ENCODE measurements at places on chromosomes 1 and 21.
A peak's percentile ranks its signal among the peaks of the same experiment; 100 is the strongest.

GRCh38 chr21:42160111-42160721 lies 58.7 kb upstream of the ABCG1 start:
- no peak for DNase-seq

- DNase-seq: no peak
These were observed 17.5 kb downstream of the PDE9A start for GRCh38 chr21:42670884-42671283.

DNA sequence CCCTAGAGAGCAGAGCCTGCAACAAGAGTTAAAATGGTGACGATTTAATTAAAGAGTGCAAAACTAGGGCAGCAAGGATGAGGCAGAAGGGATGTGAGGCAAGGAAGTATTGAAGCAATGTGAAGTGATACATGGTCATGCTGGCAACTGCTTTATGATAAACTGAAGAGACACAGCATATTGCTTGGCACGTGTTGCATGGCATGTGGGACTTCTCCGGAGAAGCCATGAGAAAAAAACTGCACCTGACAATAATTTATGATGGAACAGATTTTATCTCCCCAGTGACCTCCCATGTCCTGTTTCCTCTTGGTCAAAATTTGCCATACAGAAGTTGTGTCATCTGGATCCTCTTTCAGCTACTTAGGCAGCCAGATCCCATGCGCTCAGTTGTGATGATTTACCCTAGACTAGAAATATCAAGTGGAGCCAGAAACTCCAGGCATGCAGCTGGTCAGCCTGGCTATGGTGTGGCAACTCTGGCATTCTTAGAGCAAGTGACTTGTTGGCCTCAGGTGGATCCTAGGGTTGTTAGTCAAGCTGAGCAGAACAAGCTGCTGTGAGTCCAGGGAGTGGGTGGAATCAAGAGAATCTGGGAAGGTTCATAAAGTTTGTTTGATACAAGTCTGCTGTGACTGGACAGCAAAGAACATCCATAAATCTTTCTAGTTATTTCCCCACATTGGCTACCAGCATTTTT lies 611.4 kb upstream of the USP24 start:
- DNase-seq: no peak

DNA sequence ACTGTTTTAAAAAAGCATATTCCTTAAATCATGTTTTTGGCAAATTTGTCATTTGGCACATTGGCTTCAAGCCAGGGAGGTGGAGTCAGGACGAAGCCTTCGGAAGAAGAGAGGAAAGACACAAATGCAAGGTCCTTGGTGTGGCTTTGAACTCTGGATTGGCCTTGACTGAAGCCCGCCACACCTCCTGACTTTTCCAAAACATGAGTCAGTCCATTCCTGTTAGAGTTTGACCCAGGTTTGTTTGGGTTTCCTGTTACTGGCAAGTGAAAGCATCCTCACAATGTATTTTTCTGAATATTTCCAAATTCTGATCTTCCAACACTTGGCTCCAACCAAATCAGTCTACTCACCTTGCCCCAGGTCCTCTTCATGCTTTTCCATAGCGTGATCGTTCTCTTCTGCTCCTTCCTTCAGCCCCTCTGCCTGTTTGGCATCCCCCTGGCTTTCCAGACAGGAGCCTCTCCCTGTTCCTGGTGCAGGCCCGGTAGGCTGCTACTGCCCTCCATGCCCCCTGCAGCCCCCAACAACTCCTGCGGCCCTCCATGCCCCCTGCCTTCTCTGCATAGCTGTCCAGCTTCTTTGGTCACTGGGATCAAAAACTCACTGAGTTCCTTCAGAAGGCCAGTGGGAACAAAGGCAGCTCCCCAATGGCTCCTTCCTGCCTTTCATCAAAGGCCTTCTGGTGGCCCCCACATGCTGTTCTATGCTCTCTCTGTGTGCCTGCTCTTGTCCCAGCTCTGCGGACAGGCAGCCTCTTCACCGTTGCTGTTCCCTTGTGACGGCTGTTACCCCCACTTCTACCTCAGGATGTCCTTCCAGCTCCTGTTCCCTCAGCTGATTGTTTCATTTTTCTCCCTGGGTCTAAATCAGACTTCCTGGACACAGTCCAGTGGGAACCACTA lies 30.4 kb upstream of the SLC30A1 start:
- DNase-seq: no peak

GRCh38 chr1:212110617-212111016 lies 75.1 kb downstream of the DTL start:
- peak; percentile 46 for DNase-seq

DNA sequence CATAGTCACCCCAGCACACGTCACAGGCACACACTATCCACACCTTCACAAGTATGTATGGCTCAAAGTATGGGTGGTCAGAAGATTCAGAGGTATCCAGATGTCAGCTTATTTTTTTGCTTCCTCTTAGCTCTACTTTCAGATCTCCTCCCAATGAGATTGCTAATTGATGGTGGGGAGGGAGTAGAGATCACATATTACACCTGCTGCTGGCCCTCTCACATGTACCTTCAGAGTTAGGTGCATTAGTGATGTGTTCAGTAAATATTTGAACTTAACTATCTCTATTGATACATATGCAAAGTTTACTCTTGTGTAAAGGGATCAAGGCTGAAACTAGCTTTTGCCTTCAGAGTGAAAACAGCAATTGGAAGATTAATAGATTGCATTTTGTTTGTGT lies 262.6 kb downstream of the PCP4 start:
- no peak for DNase-seq

DNA sequence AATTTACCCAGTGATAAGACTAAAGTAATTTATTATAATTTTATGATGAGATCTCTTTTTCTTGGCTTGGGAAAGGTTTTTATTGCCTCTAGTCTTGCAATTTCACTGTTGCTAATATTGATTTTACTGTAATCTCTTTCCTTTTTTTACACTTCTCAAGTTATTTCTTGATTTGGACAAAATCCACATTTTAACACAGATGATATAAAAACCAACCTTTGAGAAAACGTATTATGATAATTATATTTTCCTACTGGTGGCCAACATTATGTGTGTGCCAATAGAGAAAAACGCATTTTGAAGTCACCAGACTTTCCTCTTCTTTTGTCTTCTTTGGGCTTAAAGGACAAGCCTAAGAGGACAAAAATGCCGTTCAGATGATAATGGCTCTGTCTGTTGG lies 314.9 kb downstream of the PRDM2 start:
- DNase-seq: no peak

All from fibroblast of skin of right quadriceps (primary cell).